ENCODE measurements at places on chromosomes 6 and 20.

DNA sequence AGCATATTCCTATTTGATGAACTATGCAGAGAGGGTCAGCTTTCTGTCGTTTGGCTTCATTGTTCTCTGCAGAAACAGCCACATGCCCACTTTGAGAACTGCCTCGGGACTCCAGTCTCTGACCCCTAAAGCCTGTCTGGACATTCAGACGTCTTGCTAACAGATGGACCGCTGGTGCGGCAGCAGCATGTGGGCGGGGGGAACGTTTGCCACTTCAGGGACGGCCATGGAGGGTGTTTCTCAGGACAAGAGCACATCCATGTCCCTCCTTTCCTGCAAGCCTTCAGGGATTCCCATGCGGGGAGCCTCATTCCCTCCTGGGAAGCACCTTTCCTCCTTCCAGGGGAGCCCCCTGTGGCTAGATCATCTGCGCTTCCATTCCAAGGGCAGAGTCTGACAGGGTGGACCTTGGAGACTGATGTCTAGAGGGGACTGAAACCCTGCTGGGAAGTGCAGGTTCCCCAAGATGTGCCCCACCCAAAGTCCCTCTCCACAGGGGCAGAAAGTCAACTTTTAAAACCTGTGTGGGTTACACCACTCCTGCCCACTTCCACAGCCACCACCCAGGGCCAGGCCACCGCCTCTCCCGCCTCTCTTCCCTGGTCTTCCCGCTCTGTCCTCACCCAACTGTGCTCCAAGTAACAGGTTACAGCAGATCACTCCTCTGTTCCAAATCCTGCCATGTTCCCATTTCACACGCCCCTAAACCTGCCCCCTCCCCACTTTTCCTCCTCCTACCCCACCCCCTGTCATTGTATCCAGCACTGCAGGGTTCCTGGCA, 94.8 kb upstream of the PMEPA1 start:
- DNase-seq: no peak

GRCh38 chr20:4774207-4774606, 52.5 kb downstream of the PRND start:
- no peak for DNase-seq

DNA sequence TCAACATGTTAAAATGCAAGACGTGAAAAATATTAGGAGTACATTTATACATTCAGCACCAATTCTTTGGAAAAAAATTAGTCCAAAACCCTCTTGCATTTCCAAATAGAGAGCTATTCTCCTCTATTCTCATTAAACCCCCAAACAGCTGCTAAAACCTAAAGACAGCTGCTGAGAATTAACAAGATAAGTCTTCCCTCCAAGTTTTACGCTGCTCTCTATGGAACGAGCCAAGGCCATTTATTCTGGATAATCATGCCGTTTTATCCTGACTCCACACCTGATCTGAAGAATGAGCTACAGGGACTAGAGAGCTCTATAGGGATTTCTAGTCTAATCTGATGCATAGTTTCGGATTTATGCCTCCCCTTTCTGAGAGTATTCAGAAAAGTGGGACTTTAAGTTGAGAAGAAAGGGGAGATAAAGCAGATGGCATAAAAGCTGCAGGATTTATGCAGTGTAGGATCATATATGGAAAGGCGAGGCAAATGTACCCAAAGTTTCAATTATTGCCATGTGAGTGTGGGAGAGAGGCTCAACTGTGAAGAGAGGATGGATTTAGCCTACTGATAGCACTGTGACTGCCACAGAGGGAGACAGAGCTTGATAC, 64.7 kb upstream of the HS3ST5 start:
- no peak for DNase-seq

GRCh38 chr6:27668442-27669294, 195.8 kb upstream of the ZNF184 start:
- DNase-seq: no peak

All from pancreas (tissue), 10 donors.